Stimulated activated CD4-positive, alpha-beta T cell treated with anti-CD3 and anti-CD28 coated beads, Interleukin-12 subunit alpha, Interleukin-12 subunit beta, amount 100 ng/mL, for 4 hours (primary cell): ENCODE measurements at places on chromosomes 6 and 20.

GRCh38 chr20:62172666-62173065 is 10.2 kb upstream of the MTG2 start:
- no peak for DNase-seq

- DNase-seq: no peak
Observed at GRCh38 chr6:163380216-163380615, 34.3 kb upstream of the QKI start.

DNA sequence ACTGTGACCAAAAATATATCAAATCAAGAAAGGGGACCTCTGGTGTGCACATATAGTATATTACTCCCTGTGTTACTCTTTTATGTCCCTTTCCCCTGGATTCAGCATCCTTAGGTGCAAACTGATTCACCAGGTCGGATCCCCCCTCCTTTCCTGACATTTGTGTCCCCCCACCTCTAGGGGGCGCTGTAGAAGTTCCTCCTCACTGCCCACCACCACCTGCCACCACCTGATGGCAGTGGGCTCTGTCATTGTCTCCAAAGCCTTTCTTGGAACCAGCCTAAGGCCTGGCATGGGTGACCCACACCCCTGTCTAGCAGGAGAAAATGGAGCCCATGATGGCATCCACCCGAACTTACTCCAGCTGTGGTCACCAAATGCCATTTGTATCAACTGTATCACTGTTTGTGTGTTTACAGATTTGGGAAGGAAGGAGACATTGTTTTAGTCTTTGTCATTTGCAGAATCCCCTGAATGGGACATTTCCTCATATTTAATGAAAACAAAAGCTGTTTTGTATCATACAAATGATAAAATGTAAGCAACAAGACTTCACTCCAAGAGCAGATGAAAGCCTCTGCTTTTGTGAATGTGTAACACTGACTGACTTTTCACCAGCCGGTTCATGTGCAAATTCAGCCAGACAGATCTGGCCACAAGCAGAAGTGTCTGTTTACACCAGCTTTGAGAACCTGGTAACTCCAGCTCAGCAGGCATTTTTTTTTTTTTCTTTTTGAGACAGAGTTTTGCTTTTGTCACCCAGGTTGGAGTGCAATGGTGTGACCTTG is 66.2 kb downstream of the ARMC2 start:
- DNase-seq: peak; percentile 14

- no peak for DNase-seq
Observed at GRCh38 chr6:53928641-53929040, 133.8 kb downstream of the LRRC1 start.

DNA sequence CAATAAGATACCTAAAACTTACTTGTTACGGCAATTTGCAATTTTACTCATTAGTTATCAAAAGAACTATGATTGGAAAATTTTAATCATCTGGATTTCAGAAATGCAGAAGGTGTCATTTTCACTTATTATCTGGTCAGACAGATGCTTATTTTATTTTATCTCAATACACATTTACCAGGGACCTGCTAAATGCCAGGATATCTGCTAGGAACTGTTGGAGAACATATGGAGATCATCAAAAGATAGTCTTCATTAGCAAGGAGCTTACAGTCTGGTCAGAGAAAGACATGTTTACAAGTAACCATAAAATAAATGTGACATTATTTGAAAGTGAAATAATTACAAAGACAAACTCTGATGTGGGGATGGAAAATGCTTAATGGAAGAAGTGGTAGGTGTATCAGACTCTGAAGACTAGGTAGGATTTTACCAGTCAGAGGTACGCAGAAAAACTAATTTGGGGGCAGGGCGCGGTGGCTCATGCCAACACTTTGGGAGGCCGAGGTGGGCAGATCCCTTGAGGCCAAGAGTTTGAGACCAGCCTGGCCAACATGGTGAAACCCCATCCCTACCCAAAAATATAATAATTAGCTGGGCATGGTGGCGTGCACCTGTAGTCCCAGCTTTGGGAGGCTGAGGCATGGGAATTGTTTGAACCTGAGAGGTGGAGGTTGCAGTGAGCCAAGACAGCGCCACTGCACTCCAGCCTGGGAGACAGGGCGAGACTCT is 137.8 kb downstream of the MYB start:
- DNase-seq: no peak

- no peak for DNase-seq
Observed at GRCh38 chr6:19714434-19715166, 122.6 kb upstream of the ID4 start.

DNA sequence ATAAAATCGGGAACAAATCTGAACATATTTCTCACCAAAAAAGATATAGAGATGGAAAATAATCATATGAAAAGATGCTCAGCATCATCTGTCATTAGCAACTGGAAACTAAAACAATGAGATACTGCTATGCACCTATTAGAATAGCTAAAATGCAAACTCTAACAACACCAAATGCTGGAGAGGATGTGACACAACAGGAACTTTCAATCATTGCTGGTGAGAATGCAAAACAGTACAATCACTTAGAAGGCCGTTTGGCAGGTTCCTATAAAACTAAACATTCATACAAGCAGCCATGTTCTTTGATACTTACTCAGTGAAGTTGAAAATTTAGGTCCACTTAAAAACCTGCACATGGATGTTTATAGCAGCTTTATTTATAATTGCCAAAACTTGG is 67.0 kb downstream of the FAM50B start:
- DNase-seq: no peak

DNA sequence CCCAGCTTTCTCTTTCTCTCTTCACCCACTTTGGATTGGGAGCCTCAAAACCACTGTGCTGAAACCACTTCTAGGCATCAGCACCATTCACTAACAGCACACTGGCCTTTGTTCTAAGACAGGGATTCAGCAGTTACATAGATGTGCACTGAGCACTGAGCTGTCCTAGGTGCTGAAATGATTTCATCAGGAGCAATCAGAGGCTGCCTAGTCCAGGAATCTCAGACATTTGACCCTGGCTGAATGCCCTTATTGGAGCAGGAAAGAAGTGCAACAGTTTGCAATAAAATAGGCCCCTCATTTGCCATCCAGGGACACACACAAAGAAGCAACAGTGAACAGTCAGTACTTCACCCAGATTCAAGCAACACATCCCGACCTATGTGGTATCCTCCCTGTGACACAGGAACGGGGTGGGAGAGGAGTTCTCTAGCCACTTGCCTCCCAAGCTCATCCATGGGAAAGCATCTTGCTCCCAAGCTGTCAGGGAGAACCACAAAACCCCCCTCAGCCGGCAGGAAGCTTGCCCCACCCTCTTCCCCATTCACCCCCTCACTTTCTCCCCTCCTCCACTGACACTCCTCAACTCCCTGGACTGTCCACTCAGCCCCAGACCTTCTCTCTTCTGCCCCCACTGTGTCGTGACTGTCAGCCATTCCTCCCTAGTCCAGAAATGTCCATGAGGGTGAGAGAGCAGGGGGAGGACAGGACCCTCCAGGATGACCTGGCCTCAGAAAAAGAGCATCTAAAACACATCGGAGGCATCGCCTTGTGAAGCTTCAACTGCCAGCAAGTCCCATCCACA is 304.4 kb downstream of the PREX1 start:
- no peak for DNase-seq

DNA sequence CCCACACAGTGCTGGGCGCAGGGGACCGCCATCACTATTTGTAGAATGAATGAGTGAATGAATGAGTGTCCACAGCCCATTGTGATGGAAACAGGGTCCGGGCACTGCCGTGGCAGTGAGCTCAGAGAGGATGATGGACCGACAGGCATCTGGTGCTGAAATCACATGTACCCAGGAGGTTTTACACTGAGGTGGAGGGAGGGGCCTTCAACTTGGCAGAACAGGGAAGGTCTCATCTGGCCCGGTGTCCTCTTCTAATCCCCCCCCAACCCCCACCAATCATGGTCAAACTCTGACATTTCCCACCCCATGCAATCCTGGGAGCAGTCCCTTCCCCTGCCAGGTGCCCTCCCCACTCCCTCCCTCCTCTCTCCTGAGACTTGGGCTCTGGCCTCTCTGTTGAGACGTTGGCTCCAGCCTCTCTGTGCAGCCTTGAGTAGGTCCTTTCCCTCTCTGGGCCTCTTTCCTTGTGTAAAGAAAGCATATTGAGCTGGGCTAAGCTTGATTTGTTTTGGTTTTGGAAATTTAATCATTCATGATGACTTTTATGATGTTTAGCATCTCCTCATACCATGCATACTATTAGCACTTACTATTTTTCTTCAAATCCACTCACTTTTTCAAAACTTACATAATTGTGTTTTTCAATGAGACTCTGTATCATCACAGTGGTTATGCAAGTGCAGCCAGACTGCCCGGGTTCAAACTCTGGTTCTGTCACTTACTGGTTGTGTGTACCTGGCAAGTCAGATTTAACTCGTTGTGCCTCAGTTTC is 10.8 kb downstream of the KIAA1755 start:
- DNase-seq: no peak

- DNase-seq: no peak
Observed at GRCh38 chr6:965343-965742, 272.4 kb upstream of the EXOC2 start.

DNA sequence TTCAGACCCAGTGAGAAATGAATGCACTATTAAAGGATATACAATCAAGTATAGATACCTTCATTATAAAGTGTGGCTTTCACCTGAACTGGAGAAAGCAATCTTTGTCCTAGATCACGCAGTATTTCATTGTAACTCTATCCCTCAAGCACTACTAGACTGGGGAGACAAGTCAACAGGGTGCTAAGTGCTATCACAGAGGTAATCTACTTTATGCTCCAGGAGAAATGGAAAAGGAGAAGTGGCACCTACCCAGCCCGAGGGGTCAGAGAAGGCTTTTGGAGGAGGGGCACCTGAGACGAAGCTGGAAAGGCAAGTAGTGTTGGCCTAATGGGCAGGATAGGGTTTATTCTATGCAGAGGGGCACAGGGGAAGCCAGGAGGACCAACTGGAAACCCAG is 17.1 kb downstream of the ZHX3 start:
- DNase-seq: no peak

DNA sequence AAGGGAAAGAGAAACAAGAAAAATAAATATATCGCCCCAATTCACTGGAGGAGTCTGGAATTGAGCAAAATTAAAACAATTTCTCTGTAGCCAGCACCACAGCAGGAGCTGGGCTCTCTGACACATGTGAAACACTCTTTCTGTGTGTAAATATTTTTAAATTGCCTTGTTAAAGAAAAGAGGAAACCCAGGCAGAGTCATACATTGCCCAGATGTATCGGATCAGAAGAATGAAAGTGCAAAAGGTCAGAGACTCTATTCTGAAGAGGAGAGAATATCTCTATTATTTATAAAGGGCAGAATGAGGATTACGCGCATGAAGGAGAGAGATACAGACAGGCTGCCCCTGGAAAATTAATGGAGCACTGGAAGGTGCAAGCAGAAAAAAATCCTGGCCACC is 127.0 kb upstream of the MAN1A1 start:
- DNase-seq: no peak
